HFFc6 (cell line): ENCODE measurements at places on chromosomes 2 and 18.
A peak's percentile ranks its signal among the peaks of the same experiment; 100 is the strongest.

- peak; percentile 41 for DNase-seq
Observed at GRCh38 chr2:168697668-168698121, 104.7 kb upstream of the NOSTRIN start.

- DNase-seq, result no peak
Observed at GRCh38 chr2:100376836-100377235, 40.6 kb downstream of the CHST10 start.

GRCh38 chr18:55090564-55091188 is 131.4 kb upstream of the CCDC68 start:
- no peak for DNase-seq

- DNase-seq, result peak; percentile 33
Observed at GRCh38 chr2:150486539-150487484, 655 bp downstream of the RND3 start.

DNA sequence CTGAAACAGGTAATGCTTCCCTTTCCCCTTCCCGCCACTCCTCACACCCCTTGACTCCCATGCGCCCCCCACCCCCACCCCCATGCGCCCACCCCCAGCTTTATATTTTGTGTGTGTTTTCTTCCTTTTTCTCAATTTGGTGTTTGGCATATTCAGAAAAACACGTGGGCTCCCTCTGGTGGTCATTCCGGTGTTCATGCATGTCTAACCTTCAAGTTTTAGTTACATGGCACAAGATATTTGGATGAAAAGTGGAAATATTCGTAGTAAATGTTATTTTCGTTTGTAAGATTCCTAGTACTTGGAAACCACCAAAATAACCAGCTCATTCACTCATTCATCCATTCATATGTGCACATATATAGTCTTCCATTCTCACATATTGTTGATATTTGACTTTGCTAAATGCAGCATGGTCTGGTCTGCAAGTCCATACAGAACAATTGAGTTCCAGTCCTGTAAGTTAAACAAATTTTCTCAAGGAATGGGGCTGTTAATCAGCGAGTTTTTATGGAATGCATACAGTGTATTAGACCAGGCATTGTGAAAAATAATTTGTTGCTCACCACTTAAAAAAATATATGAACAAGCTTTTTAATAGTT is 143.6 kb upstream of the MAP3K20 start:
- DNase-seq, result peak; percentile 47

DNA sequence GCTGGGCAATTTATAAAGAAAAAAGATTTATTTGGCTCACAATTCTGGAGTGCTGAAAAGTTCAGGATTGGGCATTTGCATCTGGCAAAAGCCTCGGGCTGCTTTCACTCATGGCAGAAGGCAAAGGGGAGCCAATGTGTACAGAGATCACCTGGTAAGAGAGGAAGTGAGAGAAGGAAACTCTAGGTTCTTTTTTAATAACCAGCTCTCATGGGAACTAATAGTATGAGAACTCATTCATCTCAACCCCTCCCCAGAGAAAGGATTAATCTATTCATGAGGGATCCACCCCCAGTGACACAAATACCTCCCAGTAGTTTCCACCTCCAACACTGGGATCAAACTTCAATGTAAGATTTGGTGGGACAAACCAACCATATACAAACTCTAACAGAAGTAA is 129.0 kb downstream of the EVA1A start:
- no peak for DNase-seq

DNA sequence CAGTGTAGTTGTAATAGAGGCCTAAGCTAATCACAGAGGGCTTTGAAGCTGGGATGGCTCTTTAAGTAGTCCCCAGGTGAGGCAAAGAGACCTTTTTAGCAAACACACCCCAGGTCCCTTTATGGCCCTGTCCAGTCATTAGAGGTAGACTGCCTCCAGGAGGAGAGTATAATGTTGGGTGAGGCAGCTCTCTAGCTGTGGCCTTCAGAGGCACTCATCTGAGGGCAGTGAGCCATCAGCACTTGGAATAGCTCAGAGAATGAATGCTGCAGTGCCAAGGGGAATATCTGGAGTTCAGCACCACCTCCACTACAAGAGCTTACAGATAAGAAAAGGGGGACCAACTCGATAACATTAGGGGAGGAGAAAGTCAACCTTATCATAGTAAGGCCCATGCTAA is 52.8 kb downstream of the UNC80 start:
- no peak for DNase-seq

DNA sequence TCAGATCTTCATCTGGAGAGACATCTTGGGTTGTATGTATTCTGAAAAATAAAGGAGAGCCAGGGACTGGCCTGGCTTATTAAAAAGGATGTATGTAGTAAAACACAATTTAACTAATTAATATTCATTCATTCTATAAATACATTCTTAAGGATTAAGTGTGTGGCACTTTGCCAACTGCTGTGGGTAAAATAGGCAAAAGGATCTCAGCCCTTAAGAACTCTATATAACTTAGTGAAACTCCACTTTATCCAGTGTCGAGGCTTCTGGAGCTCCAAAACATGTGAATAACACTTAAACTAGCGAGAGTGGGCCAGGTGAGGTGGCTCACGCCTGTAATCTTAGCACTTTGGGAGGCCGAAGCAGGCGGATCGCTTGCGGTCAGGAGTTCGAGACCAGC is 7.7 kb upstream of the STK39 start:
- DNase-seq, result no peak

GRCh38 chr2:47520302-47520630 is 117.3 kb downstream of the MSH2 start:
- no peak for DNase-seq

GRCh38 chr18:24827501-24827900 is 367.1 kb downstream of the HRH4 start:
- no peak for DNase-seq

DNA sequence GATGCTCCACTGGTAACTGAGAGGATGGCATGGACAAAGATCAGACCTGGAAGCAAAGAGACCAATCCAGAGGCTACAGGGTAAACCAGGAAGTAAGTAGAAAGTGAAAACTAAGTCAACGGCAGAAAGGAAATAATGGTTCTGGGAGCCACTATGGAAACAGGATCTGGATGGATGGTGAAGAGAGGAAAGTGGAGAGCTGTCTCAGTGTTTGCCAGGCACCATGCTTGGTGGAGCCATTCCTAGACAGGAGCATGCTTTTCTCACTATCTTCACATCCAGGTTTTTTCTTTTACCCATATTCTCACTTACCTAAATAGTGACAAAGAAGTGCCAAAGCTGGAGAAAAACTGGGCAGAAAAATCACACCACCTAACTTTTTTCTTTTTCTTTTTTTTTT is 22.2 kb downstream of the ZNF521 start:
- DNase-seq, result no peak
